Ecto neural progenitor cell (in vitro differentiated cells): ENCODE measurements at places on chromosomes 7 and 10.
A peak's percentile ranks its signal among the peaks of the same experiment; 100 is the strongest.

- DNase-seq = no peak
These were observed 113.0 kb downstream of the SGMS1 start for GRCh38 chr10:50510517-50511473.

GRCh38 chr10:96830511-96831199, 1.4 kb upstream of the LCOR start:
- peak; percentile 63 for DNase-seq

DNA sequence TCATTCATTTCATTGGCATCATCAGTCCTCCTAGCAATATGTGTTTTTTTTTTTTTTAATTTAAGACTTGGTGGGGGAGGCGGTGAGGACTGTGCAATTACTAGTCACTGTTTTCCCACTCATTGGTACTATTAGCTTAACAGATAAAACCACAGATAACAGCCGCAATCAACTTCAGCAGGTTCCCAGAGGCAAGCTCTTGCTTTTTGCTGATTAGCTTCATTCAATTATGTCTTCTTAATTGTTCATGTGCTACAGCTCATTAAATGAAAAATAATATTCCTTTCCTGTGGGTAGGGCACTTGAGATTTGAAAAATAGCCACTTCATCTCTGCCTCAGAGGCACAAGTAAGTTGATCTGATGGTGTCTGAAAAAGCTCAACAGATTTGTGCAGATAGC, 215.5 kb downstream of the PCDH15 start:
- no peak for DNase-seq

- no peak for DNase-seq
These were observed 198.9 kb upstream of the AUTS2 start for GRCh38 chr7:69399401-69399800.

DNA sequence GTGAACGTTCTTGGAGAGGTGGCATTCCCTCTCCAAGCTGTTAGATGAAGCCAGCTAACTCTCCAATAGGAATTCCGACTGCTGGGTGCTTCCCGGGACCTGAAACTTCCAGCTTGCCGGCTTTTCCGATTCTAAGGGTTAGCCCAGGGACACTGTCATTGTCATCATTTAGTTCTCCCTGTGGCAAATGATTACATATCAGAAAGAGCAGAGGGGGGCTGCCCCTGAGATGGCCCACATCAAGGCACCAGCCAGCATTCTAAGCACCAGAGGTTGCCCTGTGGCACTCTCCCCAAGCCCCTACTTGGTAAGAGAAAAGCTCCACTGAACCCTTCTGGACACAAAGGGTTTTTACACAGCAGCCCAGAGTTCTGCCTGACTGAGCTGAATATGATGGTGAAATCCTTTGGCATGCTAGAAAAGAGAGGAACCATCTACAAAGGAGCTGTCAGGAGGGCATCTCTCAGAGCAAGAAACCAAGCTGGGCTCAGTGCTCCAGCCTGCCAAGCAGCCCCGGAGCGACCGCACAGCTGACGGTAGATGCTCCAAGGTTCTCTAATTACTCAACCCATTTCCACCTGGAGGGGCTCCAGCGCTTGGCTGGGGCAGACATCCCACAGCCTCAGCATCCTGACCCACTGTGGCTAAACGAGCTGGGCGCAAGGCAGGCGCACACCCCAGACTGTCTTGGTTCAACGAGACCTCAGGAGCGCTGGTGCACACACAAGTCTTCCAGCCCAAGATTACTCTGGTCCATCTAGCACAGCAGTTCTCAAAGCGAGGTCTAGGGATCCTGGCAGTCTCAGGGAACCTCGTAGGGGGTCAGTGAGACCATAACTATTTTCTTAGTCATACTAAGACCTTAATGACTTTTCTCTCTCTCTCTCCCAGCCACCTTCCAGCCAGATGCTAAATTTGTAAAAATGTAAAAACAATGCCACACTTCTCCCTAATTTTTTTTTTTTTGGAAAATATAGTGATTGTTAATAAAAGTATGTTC, 160.5 kb downstream of the GFRA1 start:
- DNase-seq = peak; percentile 31

GRCh38 chr7:53095731-53096501, 60.5 kb downstream of the POM121L12 start:
- no peak for DNase-seq

- no peak for DNase-seq
These were observed 1.5 kb upstream of the EBLN1 start for GRCh38 chr10:22219308-22219707.

DNA sequence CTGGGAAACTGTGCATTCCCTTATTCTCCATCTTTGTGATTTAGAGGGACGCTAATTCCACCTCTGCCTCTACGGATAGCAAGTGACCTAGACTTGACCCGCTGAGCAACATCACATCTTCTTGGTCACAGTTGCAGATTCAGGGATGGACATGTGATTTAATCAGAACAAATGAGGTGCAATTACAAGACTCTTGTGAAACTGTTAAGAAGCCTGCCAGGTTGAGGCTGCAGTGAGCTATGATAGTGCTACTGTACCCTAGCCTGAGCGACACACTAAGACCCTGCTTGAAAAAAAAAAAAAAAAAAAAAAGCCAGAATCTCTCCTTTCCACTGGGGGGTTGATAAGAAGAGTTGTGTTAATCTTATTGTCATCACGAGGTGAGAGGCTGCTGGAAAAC, 14.4 kb downstream of the MPLKIP start:
- no peak for DNase-seq

DNA sequence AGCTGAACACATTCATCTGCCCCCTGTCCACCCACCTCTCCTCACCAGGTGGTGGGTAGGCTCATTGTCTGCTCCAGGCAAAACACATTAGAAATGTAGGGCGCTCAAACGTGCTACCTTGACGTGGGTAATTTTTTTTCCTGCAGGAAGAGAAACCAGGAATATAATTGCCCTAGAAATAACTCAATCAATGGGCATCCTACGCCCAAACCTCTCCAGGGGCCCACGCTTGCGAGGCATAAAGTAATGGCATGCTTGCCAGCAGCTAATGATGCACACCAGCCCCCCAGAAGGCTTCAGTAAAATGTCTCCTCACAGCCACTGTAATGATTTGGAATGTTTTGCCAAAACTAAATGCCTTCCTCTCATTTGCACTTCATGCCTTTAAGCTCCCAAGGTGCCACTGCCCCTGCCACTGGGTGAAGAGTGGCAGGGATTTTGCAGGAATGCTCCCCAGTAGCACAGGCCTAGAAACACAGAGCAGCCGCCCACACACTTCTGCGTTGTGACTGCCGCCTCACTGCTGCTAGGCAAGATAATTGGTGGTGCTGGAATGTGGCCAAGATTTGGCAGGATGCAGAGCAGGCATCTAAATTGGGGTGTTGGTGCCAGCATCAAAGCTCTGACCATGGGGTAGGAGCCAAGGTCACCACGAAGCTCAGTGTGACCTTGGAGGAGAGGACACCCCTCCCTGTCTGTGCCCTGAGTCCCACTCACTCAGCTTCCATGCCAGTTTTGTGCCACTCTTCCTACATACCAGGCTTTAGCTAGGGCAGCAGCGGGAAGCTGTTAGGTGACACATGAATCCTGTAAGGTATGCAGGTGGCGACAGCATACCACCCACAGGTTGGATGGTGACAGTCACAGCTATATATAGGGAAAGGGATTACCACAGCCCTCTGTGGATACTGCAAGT, 48.7 kb upstream of the PPP1R3C start:
- DNase-seq = no peak

DNA sequence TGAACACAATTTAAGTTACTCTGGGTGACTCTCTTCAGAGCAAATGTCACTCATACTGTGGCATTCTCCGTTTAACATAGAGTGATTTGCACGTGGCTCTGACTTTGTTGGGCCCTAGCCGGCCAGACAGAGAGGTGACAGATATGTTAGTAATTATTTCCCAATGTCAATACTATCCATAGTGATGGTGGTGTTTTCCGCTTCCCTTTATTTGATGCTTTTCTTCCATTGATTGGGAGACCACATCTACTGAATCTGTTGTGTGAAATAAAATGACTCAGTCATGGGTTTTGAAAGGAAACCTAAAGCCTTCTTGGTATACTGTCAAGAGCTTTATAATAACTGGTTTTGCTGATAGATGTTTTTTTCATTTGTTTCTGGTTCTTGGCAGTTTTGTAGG, 7.4 kb downstream of the AVL9 start:
- DNase-seq = no peak

DNA sequence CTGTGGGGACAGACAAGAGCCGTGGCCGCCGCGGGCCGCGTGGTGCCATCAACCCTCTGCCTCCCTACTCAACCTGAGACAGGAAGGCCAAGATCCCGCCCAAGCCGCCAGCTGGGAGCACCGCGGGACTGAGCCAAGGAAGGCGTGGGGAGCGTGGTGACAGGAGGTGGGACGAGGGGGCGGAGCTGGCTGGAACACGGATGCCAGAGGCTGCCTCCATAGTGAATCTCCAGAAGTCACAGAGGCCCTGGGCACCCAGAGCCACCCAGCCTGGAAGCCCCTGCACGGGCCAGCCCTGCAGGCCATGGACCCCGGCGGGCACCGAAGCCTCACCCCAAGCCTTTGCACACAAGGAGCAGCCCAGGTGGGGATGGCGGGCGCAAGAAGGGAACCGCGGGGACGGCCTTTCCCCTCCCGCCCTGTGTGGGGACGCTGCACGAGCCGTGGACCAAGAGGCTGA, 18.1 kb upstream of the DPYSL4 start:
- no peak for DNase-seq

DNA sequence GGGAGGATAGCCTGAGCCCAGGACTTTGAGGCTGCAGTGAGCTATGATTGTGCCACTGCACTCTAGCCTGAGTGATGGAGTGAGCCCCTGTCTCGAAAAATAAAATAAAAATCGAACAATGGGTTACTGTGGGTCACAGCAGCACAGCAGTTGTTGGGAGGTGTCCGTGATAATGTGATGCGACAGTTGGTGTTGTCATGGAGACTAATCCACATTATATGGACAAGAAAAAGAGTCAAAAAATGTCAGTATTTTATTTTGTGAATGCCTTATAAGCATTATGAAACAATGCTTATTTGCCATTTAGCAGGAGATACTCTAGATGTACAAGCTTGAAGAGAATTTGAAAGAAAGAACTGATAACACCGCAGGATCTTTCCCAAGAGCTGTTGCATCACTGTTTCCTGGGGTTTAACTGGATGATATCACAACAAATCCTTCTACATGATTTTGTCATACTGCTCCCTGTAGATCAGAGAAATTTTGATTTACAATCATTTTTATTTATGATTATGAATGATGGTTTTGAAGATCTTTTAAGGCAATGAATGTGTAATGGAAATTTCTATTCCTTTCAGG, 195.4 kb downstream of the BAMBI start:
- DNase-seq = no peak

GRCh38 chr7:15461576-15461975, 100.2 kb downstream of the AGMO start:
- DNase-seq = no peak

- no peak for DNase-seq
These were observed 166.8 kb upstream of the TBX20 start for GRCh38 chr7:35420656-35421055.

- no peak for DNase-seq
These were observed 49.1 kb downstream of the ZNF783 start for GRCh38 chr7:149310990-149311573.

DNA sequence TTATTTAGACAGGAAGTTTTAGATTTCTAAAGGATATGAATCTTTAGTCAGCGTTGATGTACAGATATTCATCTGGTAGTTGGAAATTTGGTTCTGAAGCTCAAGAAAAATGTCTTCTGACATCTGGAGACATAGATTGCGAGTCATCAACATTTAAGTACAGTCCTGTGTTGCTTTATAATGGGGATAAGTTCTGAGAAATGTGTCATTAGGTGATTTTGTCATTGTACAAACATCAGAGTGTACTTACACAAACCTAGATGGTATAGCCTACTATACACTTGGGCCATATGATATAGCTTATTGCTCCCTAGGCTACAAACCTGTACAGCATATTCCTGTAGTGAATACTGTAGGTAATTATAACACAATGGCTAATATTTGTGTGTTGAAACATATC, 49.6 kb upstream of the UBN2 start:
- no peak for DNase-seq

- no peak for DNase-seq
These were observed 122.7 kb downstream of the ARID5B start for GRCh38 chr10:62024026-62024701.

DNA sequence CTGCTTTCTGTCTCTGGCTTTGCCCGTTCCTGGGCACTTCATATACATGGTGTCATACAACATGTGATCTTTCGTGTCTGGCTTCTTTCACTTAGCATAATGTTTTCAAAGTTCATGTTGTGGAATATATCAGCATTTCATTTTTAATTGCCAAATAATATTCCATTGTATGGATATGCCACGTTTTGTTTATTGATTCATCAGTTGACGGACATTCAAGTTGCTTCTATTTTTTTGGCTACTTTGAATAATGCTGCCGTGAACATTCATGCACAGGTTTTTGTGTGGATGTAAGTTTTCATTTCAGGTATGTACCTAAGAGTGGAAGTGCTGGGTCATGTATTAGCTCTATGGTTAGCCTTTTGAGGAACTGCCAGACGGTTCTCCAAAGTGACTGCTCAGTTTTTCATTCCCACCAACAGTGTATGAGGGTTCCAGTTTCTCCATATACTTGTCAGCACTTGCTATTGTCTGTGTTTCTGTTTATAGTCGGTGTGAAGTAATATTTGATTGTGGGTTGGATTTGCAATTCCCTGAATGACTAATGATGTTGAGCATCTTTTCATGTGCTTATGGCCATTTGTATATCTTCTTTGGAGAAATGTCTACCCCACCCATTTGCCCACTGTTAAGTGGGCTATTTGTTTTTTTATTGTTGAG, 401.4 kb upstream of the GALNT17 start:
- no peak for DNase-seq

- DNase-seq = peak; percentile 71
These were observed at the start of gene CAMK2B for GRCh38 chr7:44325201-44325671. Gene CAMK2B (minus strand): TSS chr7:44325594. CDS start chr7:44325421, 173 bp downstream.

DNA sequence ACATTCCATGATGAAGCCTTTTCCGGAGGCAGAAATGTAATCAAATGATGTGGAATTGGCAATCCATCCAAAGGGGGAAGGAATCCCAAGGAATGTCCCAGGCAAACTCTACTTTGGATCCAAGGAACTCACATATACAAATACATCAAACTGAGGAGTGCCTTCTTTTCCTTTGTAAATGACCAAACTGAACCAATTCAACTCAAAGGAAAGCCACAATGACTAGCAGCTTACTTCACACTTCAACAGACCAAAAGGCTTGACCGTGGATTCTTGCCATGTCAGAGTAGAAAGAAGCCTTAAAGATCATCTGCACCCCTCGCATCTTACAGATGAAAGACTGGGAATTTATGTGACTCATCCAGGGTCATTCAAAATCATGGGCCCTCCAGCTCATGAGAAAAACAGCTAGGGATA, 79.7 kb upstream of the MACROH2A2 start:
- no peak for DNase-seq

- no peak for DNase-seq
These were observed 174.8 kb downstream of the ZNF248 start for GRCh38 chr10:37682617-37683016.

DNA sequence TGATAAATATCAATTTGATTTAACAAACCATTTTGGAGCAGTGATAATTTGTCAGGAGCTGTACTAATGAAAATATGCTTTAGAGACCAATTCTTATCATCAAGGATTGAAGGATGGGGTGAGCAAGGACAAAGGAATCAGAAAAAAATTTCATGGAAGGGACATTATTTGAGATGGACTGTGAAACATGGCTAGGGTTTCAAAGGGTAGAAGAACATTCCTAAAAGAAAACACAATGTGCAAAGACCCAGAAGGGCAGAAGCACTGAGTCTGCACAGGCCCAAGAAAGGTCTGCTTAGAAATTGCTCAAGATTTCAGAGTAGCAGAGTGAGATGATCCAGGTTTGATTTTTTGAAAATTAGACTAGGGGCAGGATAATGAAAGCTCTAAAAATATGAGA, 174.5 kb downstream of the LRRN3 start:
- no peak for DNase-seq
